ENCODE measurements at places on chromosomes 7 and 10.

GRCh38 chr7:19984231-19984632 lies 210.8 kb upstream of the TMEM196 start:
- DNase-seq = no peak

DNA sequence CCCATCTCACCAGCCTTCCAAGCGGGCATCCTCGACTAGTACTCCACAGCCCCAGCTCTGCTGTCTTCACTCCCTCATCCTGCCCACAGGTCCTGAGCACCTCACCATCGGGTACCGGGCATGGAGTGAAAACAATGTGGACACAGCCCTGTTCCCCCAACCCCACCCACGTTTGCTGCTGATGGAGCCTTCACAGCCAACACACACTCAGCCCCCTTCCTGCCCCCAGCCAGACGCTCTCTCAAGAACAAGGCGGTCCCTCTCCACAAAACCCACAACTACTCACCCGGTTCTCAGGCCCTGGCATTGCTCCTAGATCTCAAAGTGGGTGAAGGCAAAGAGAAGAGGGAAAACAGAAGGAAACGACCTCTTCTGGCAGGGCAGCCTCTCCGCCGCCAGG lies 56.1 kb downstream of the SLIT1 start:
- no peak for DNase-seq

DNA sequence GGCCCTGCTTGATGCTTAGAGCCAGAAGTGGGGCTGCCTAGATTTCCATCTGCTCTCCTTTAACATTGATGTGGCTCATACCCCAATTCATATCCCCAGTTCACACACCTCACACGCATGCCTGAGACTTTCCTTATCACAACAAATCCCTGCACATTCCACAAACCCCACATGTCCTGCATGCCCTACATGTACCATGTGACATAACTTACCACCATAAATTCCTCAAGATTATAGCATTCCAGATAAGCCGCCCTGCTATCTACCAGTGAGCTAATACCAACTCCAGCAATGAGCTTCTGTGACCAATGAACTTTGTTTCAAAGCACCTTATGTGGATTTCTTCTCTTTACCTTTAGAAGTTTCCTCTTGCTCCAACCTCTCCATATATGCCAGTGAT lies 104.7 kb upstream of the RAB11FIP2 start:
- DNase-seq = peak; percentile 78

- no peak for DNase-seq
Observed at GRCh38 chr7:29924006-29924405, 65.6 kb downstream of the SCRN1 start.

DNA sequence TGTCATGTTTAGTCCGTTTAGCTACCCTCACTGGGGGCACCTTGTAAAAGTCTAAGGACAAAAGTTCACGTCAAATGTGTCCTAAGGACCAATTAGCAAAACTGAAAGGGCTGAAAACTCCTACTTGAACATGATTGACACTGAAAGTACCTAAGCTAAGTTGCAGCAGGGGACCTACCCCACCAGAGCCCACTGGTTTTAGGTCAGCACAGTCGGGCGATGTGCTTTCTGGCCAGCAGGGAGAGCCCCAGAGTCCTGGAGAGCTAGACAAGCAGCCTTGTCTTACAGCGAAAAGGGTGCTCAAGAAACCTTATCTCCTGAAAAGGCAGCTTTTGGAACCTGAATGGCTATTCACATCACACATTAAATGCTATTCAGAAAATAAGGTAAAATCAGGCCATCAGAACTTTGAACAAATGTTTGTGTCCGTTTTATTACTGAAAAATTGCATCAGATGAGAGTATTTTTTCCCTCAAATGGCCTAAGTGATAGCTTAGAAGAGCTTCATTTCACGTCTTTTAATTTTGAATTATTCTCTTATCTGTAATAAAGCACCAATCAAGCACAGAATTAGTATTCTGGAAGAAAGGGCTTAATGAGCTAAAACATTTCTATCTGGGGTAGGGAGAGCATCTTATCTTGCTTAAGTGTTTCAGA lies 52.2 kb upstream of the MKI67 start:
- DNase-seq = no peak

- DNase-seq = peak; percentile 65
Observed at GRCh38 chr7:91353848-91354247, 89.6 kb downstream of the FZD1 start.
